Activated naive CD4-positive, alpha-beta T cell treated with Interleukin-2 at 50 U/mL for 16 hours (primary cell): ENCODE measurements at places on chromosomes 13 and 19.

GRCh38 chr13:73278186-73278585, 219.4 kb downstream of the KLF5 start:
- no peak for DNase-seq

DNA sequence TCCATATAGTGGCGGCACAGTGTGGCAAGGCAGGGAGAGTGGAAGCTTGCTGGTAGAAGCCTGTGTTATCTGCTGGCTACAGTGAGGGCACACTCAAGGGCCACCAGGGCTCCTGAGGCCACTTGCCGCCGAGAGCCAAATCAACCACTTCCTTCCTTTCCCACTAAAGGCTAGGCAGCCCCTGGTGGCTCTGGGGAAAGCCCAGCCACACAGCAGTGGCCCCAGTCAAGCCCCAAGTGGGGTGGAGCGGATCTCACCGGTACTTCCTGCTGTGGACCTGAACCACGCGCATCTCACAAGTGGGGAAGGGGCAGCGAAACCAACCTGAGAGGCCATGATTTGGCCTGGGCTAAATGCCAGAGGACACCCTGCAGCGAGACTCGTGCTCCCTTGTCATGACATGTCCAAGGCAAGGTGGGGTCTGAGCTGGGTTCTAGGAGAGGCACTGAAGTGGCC, 21.9 kb upstream of the SLC35E1 start:
- DNase-seq, result peak; percentile 46

DNA sequence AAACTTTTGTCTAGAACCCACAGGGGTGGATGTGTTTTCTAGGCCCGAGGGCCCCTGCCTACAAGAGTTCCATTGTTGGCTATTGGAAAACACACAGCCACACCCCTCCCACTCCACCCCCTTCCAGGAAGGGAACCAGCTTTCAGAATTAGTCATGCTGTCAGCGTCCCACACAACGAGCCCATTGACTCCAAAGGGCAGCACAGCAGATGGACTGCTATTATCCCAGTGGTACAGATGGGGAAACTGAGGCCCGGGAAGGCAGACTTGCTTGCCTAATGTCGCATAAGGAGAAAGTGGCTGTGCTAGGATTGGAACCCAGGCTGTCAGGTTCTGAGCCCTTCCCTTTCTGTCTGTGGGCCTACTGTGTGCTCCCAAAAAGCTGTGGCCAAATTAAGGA, 8.1 kb upstream of the FXYD3 start:
- DNase-seq, result peak; percentile 18

- no peak for DNase-seq
Observed at GRCh38 chr19:54473892-54474372, 836 bp upstream of the CDC42EP5 start.

DNA sequence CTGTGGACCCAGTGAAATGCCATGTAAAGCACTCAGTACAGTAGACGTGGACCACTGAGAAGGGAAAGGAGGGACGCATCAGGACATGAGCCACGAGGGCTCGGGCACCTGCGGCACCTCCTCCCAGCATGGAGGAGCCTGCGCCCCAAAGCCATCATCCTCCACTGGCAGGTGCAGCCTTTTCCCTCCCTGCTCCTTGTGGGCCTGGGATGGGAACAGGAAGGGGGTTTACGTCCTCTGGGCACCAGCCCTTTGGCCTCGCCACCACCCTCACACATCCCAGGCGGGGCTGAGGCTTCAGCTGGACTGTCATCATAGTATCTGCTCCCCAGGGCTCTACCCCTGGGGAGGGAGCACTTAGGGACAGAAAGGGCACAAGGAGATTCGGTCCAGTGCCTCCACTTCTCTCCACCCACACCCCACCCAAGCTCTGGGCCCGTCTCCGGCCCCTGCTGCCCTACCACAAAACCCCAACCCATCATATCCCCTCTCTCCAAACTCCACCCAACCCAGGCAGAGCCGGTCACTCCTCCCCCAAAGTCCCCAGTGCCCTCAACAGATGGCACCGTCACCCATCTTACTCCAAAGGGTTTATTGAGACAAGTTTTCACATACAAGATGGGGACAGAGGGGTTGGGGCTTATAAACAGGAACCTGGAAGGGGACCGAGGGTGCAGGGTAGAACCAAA, 2.2 kb upstream of the PRKD2 start:
- DNase-seq, result no peak
